Colonic mucosa (tissue), 4 donors: ENCODE measurements at places on chromosomes 16 and 17. TPM values are rescaled to one million over a fixed set of nuclear protein-coding genes. Genes with fewer than 3 reads are reported as not detected.

DNA sequence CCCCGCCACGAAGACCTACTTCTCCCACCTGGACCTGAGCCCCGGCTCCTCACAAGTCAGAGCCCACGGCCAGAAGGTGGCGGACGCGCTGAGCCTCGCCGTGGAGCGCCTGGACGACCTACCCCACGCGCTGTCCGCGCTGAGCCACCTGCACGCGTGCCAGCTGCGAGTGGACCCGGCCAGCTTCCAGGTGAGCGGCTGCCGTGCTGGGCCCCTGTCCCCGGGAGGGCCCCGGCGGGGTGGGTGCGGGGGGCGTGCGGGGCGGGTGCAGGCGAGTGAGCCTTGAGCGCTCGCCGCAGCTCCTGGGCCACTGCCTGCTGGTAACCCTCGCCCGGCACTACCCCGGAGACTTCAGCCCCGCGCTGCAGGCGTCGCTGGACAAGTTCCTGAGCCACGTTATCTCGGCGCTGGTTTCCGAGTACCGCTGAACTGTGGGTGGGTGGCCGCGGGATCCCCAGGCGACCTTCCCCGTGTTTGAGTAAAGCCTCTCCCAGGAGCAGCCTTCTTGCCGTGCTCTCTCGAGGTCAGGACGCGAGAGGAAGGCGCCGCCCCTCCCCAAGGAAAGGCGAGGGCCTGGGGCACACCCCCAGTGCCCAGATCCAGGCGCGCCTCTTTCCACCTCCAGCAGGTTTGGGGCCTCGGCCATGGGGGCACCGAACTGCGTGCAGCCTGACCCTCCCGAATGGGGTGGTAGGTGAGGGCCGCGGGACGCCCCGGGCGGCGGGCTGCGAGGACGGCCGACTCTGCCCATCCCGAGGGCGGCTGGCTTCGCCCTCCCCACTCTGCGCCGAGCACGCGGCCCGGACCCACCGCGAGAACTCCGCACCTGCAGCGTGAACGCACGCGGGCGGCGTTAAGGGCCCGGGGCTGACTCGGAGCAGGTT, 664 bp downstream of the HBQ1 start:
- no peak for DNase-seq
- H3K27me3 ChIP-seq, result peaks cover 45% of the 10 kb centered on the region
- no peaks in the 10 kb centered on the region for H3K36me3 ChIP-seq
- H3K4me1 ChIP-seq, result peaks cover 11% of the 10 kb centered on the region

DNA sequence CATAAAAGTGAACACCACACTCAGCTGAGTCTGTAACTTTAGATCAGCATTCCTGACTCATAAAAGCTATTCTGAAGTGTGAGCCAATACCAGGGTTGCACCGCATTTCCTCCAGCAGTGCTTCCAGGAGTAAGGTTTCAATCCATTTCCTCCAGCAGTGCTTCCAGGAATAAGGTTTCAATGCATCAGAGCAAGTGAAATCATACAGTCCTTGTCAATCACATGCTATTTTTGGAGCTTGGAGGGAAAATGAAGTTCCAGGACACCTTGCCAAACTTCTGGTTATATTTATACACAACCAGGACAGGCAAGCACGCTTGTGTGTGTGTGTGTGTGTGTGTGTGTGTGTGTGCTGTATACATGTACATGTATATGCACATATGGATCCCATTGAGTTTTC, 327.6 kb downstream of the GRIN2A start:
- no peaks in the 10 kb centered on the region for H3K36me3 ChIP-seq
- H3K4me3 ChIP-seq, result no peak overlapping the region
- H3K27me3 ChIP-seq, result no peaks in the 10 kb centered on the region
- H3K4me1 ChIP-seq, result no peaks in the 10 kb centered on the region

ITPRIPL2 gene
- total RNA-seq, result 36.2 TPM

GALR2 gene
- total RNA-seq, result 0.19 TPM

NUPR1 gene
- 128 TPM for total RNA-seq

- H3K4me3 ChIP-seq, result no peak overlapping the region
- no peak for DNase-seq
- no peaks in the 10 kb centered on the region for H3K4me1 ChIP-seq
- no peak overlapping the region for H3K27ac ChIP-seq
- H3K27me3 ChIP-seq, result no peaks in the 10 kb centered on the region
Measured at GRCh38 chr17:73841431-73842060, 197.3 kb upstream of the SDK2 start.

GRCh38 chr16:88549671-88550245, 20.4 kb upstream of the ZC3H18 start:
- no peak for DNase-seq
- no peaks in the 10 kb centered on the region for H3K36me3 ChIP-seq
- no peak overlapping the region for H3K4me3 ChIP-seq
- H3K27ac ChIP-seq, result no peak overlapping the region
- H3K27me3 ChIP-seq, result peaks cover 7% of the 10 kb centered on the region

KRTAP9-2 gene
- not detected for total RNA-seq
